ENCODE measurements at places on chromosomes 5 and 9. TPM values are rescaled to one million over a fixed set of nuclear protein-coding genes. Genes with fewer than 3 reads are reported as not detected.

CDH12 gene
- total RNA-seq, result not detected

SHC3 gene
- total RNA-seq, result not detected

ABO gene
- total RNA-seq, result 0.62 TPM

SPINK6 gene
- not detected for total RNA-seq

DUSP1 gene
- 2,095 TPM for total RNA-seq

RASEF gene
- total RNA-seq, result not detected
